HFFc6 (cell line): ENCODE measurements at places on chromosomes 3 and 15. TPM values are rescaled to one million over a fixed set of nuclear protein-coding genes. Genes with fewer than 3 reads are reported as not detected.

DNA sequence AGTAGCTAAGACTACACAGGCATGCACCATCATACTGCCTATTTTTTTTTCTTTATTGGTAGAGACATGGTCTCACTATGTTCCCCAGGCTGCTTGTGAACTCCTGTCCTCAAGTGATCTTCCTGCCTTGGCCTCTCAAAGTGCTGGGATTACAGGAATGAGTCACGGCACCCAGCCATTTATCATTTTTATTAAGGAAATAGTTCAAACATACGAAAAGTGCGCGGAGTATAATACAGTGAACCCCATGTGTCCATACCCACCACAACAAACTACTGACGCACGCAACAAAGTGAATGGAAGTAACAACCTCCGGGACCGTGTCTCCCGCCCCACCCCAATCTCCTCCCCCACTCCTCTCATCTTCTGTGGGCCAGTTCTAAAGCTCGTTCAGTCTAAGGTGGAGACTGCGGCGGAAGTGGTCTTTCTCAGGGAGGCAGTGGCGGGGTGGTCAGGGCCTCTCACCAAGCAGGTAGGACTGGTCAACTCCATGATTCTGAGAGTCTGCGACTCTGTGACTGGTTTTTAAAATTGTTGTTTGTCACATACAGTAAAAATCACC, 42.1 kb downstream of the DNAJB8 start:
- DNase-seq = no peak
- peaks cover 7% of the 10 kb centered on the region for H3K4me1 ChIP-seq
- H3K27ac ChIP-seq = no peak overlapping the region
- H3K4me3 ChIP-seq = no peak overlapping the region

DNA sequence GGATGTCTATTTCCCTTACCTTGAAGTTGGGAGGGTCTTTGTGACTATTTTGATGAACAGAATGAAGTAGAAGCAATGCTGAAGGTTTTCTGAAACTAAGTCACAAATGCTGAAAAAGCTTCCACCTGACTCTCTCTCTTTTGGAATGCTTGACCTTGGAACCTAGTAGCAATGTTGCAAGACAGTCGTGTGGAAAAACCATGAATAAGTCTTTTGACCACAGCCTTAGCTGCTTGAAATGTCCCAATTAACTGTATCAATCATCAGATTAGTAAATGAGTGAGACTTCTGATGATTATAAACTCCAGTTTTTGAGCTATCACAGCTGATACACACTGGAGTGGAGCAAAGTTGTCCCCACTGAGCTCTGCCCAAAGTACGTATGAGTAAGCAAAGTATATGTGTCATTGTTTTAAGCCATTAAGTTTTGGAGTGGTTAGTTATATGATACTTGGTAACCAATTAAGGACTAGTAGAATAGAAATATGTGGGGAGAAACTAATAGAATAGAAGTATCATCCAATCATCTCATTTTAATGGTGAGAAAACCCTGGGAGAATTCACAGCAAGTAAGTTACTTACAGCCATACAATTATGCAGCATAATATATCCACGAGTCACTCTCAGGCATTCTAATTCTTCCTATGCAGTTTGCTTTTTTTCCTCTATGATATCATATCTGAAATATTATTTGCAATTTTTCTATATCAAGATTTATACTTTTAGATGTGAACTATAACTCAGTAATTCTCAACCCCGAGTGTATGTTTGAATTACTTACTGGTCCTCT, 1010.6 kb downstream of the ROBO2 start:
- DNase-seq = no peak
- no peak overlapping the region for H3K4me3 ChIP-seq
- no peak overlapping the region for H3K27ac ChIP-seq
- no peaks in the 10 kb centered on the region for H3K36me3 ChIP-seq
- peaks cover 16% of the 10 kb centered on the region; the same call in 1 of the 2 replicates for H3K4me1 ChIP-seq
- H3K27me3 ChIP-seq = peaks cover 5% of the 10 kb centered on the region

- H3K27ac ChIP-seq = no peak overlapping the region
- H3K36me3 ChIP-seq = no peaks in the 10 kb centered on the region
- H3K27me3 ChIP-seq = peaks cover 17% of the 10 kb centered on the region
- no peak overlapping the region for H3K4me3 ChIP-seq
Measured at GRCh38 chr3:64530434-64531049, 157.3 kb downstream of the ADAMTS9 start.

The FRMD5 gene
- total RNA-seq = 0.92 to 1.2 TPM (median 0.92 TPM) in 3 replicates

DNA sequence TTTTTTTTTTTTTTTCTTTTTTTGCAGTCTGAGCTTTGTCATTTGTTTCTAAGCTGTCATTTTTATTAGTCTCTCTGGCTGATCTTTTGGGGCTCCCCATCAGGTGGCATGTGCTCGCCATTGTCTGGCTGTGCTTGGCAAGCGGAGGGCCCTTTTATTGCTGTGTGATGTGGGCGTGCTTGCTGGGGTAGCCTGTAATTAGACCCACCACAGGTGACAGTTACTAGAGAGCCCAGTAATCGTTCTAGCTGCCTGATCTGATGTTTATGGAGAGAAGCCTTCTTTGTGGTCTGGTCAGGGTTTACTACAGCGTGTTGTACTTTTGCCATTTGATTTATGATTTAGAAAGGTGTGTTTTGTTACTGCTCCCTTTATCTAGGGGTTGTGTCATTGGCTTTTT, 179.9 kb downstream of the MCTP2 start:
- H3K4me3 ChIP-seq = no peak overlapping the region
- H3K4me1 ChIP-seq = no peaks in the 10 kb centered on the region; the same call in 1 of the 2 replicates
- no peaks in the 10 kb centered on the region; the same call in 1 of the 2 replicates for H3K36me3 ChIP-seq
- H3K27ac ChIP-seq = no peak overlapping the region
- no peak for DNase-seq
- H3K27me3 ChIP-seq = no peaks in the 10 kb centered on the region

The AHSG gene
- not detected in 3 replicates for total RNA-seq

The LMAN1L gene
- not detected in 3 replicates for total RNA-seq

The ITIH3 gene
- total RNA-seq = 0.22 to 0.97 TPM (median 0.63 TPM) in 3 replicates

DNA sequence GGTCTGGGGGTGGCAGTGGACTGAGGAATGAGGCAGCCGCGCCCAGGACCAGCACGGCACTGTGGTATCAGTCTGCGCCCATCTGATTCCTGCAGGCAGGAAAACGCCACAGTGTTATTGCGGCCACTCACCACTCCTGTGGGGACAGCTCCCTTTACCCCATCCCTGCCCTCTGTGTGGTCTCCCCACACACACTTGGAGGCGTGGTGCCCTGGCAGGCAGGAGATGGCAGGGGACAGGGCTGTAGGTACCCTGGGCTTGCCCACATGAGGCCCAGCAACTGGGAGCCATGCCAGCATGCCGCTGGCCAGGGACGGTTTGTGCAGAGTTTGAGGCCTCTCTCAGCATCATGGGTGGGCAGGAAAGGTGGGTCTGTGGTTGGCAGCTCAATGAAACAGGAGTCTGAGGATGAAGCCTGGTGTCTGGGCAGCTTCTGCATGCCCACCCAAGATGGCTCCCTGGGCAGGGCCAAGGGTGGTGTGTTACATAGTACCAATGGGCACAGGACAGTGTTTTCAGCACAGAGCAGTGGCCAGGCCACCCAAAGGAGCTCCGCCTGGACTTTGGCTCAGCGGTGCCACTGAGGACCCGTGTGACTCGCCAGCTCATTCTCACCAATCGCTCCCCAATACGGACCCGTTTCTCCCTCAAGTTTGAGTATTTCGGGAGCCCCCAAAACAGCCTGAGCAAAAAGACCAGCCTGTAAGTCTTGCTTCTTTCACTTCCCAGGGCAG, 27.2 kb downstream of the ACAA1 start:
- H3K4me3 ChIP-seq = no peak overlapping the region
- H3K36me3 ChIP-seq = peaks cover 9% of the 10 kb centered on the region; the same call in 1 of the 2 replicates
- H3K4me1 ChIP-seq = no peaks in the 10 kb centered on the region
- peaks cover 13% of the 10 kb centered on the region for H3K27me3 ChIP-seq
- DNase-seq = no peak
- no peak overlapping the region for H3K27ac ChIP-seq

The TM6SF1 gene
- 0.25 TPM in 1 of 3 replicates, not detected in the others for total RNA-seq

The MYO5C gene
- 0.09 to 0.18 TPM in 2 of 3 replicates, not detected in the other for total RNA-seq
